ENCODE measurements at places on chromosomes 2 and 18.
A peak's percentile ranks its signal among the peaks of the same experiment; 100 is the strongest.

GRCh38 chr2:222358876-222359275 is 60.1 kb upstream of the PAX3 start:
- no peak for DNase-seq

GRCh38 chr2:17179145-17179808 is 339.0 kb downstream of the RAD51AP2 start:
- DNase-seq: no peak

DNA sequence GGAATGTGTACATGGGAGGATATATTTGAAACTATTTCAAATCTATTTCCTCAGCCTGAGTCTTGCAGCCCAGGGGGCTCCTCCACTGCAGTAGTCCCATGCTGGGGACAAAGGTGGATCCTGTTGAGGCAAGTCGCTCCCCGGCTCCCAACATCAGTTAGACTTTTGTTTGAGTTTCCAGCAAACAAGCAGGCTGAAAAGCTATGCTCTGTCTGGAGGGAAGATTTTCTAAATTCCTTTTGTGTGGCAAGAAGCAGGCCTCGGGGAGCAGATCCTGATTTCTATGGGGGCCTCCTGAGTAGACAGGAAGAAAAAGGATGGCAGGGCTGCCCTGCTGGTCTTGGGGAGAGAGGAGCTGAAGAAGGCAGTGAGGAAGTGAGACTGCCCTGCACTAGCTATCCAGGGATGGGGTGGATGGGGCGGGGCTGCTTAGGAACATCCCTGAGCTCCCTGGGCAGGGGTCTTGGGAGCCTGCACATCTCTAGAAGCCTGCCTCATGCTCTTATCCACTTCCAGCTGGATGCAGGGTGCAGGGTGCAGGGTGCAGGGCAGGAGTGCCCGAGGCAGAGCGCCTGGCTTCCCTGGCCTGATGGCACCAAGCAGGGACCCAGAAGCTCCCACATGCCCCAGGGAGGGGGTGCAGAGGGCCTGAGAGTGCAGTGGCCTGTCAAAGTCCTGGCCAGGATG is 6.0 kb upstream of the CIB4 start:
- no peak for DNase-seq

- DNase-seq: no peak
These were observed 58.4 kb upstream of the CDCA7 start for GRCh38 chr2:173296235-173296634.

DNA sequence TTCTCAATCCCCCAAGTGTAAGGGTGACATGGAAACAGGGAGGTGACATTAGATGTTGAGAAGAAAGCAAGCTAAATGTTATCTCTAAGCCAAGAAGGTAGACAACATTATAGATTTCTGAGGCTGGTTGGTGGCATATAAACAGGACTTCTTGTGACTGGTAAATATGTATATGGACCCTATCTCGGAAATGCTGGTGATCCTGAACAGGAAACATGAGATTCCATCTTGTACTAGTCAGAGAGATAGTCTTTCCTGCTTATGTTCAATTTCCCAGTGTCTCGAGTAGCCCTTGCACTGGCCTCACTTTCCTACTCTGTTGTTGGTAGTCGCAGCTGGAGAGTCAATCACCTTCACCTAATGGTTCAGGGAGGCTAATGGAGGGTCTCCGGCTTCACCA is 26.8 kb downstream of the MOGAT1 start:
- DNase-seq: no peak

DNA sequence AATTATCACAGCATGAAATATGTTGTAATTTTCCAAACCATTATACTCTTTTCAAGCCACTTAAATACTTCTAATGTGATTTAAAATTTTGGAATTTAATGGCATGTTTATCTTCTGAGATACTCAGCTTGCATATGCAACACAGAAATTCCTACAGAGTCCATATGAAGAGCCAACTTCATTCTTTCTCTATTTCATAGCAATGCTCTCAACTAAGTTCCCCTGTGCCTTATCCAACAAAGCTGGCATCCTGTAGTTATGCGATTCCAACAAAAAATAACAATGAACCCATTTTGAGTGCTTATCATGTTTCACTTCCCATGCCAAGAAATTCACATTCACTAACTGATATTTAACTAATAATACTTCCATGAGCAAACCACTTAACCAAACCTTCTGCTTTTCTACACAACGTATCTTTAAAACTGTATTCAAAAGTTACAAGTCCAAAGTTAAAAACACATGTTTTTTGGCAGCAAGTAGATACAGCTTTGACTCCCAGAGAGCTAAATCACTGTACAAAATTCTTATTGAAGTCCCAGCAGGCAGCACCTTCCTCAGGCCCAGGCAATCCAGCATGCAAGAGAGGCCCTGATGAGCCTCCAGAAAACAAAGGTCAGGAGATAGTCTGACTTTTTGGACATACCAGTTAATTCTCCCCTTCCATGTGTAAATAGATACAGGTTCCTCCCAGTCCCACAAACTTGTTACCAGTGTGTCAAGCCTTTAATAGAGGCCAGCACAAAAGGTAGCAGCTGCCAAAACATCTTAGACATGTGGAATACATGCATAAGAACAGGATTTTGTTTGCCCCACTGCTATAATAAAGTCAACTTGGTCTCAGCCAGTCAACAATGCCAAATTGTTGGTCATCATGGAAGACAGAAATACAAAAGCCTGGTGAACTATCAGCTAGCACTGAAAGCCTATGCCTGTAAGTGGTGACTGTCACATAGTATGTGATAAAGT is 113.1 kb upstream of the WDR75 start:
- DNase-seq: no peak

- DNase-seq: no peak
These were observed 107.4 kb upstream of the LRRTM4 start for GRCh38 chr2:77629539-77629938.

DNA sequence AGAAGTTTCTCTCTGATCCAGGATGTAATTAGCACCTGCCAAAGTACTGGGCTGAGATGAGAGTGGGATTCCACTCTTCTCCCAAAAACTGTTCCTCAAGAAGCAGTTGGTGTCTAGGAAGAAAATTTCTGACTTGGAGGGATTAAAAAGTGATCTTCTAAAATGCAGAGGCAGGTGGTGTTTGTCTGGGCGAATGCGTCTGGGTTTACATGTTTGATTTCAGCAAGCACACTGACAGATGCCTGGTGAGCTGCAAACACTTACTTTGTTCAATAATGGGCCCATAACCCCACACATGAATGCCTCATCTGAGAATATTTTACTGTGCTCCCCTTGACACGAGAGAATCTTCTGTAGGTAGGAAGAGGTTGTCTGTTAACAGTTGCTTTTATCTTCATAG is 24.3 kb upstream of the KCNF1 start:
- no peak for DNase-seq

GRCh38 chr2:189391201-189391600 is 50.1 kb upstream of the WDR75 start:
- no peak for DNase-seq

GRCh38 chr2:23703583-23704385 is 223.1 kb downstream of the ATAD2B start:
- no peak for DNase-seq

GRCh38 chr18:74215863-74216262 is 67.5 kb downstream of the TIMM21 start:
- DNase-seq: no peak

DNA sequence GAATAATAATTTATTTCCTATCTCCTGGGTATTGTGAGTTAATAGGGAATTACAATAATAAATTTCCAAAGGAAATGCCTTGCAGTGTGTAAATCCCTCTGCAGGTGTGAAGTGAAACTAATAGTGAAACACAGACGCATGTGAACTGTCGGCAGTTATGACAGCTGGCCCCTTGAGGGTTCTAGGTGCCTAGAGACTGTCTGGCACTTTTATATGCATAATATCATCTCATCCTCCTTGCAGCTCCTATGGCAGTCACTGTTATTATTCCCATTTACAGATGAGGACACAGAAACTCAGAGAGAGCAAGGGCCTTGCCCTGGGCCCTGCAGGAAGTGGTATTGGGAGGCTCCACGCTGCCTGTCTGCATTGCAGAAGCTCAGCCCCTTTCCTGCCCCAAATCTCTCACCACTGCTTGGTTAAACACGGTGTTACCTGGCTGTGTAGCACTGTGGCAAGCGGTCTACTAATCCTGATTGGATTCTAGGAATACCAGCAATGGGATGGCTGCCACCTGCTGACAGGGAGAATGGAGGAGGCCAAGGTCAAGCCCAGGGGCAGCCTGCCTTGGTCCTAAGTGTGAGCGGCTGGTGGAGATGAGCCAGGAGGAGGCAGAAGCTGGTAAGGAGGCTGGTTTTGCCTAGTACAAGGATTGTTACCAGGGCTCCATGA is 32.8 kb upstream of the ACKR3 start:
- no peak for DNase-seq

DNA sequence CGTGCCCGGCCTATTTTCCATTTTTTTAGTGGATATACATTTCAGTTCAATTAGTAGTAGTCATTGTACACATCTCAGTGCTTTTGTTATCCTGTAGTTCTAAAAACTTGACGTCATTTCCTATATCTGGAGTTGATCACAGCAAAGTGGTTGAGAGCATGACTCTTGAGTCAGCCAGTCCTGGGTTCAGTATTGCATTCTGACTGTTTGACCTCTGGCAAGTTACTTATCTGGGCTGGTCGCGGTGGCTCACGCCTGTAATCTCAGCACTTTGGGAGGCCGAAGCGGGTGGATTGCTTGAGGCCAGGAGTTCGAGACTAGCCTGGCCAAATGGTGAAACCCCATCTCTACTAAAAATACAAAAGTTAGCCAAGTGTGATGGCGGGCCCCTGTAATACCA is 50.4 kb upstream of the PPM1B start:
- DNase-seq: no peak

- no peak for DNase-seq
These were observed 600.4 kb upstream of the KLHL29 start for GRCh38 chr2:22784566-22784965.

DNA sequence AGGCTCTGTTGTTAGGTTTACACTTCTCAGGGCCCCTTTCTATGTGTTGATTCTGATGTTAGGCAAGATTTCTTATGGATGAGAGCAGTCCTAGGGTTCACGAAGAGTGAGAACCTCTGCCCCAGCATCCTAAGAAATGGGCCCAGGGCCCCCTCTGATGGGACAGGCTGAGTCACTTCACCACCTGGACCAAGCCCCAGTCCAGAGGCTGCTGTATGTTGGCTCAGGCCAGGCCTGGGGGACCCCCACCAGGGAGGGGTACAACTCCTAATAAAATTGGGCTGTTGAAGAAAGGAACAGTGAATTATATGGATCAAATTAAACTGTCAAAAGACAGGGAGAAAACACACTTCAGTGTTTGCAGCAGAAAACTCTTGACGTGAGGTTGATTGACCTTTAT is 365.9 kb upstream of the HS6ST1 start:
- DNase-seq: no peak

- no peak for DNase-seq
These were observed 132.4 kb upstream of the GPC1 start for GRCh38 chr2:240302933-240303595.

DNA sequence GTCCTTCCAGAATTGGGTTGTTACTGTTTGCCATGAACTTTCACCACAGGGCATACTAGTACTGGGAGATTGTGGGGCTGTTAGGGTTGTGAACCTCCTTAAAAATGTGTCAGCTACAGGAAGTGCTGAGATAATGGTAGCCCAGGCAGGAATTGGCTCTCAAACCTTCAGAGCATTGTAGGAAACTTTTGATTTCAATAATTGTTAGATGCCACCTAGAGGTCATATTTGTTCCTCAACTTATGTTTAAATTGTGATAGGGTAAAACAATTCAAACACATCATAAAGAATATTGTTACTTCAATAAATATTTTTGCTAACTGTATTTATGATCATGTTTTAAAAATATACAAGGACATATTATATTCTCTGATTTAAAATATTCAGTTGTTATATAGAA is 594.6 kb downstream of the ADCYAP1 start:
- peak; percentile 25 for DNase-seq

- no peak for DNase-seq
These were observed 83.4 kb downstream of the DOCK10 start for GRCh38 chr2:224958873-224959272.

DNA sequence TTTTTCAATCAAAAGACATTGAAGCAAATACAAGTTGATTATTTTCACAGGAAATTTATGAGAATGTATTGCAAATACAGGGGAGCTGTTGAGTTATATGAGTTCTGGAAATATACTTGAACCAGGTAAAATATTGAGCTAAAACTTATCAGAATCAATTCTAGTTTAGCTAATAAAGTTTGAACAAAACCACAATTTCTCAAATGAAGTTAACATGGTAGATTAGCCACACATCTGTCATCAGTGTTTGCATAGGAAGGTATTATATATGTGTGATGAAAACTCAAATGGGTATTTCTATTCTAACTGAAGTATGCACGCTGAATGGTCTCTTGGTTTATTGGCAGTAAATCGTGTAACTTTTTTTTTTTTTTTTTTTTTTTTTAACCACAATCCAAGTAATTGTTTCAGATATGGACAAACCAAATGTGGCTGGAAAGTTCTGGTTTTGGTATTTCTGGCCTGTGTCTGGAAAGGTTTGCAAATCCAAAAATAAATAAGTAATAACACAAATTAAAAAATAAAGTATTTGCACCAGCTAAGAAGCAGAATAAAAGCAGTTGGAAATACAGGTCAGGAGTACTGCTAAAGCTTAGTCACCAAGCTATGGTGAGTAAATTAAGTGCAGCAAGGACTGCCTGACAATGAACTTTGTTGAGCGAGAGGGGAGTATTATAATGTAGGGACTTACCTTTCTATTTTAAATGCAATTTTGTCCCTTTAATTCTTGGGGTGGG is 479.1 kb upstream of the FANCL start:
- no peak for DNase-seq

DNA sequence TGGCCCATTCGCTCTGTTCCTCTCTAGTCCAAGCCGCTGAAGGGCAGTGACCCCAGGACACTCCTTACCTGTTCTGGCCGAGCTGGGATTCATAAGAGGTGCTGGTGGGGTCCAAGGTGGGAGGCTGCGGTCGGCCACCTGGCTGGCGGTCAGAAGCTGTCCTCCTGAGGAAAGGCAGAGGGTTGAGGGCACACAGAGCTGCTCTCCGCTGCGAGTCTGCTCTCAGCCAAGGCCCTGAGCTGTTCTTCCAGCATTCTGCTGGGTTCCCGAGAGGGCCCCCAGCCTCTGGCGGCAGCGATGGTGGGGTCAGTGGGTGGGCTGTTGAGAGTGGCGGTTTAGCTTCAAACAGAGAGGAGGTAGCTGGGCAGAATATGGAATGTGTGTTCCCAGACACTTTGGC is 3.8 kb downstream of the PCARE start:
- DNase-seq: no peak

GRCh38 chr2:240637116-240637900 is 12.0 kb downstream of the GPR35 start:
- no peak for DNase-seq

GRCh38 chr2:206225435-206226232 is 48.8 kb upstream of the ZDBF2 start:
- DNase-seq: no peak

DNA sequence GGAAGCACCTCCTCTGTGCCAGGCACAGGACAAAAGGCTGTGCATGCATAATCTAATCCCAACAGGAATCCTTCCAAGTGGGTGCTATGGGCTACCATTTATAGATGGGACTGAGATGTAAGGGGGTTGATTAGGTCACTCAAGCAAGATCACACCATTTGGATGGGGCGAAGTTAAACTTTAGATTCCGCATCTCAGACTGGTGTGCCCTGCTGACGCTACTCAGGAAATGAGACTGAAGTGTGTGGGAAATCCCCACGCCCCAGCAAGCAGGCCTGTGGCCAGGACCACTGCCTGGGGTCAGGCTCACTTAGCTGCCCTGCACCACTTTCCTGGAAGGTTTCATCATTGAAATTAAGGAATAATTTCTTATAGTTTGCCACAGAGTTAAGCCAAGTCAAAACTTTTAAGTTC is 70.5 kb upstream of the PPP1CB start:
- DNase-seq: no peak
